ENCODE measurements at places on chromosomes 2 and 18.

DNA sequence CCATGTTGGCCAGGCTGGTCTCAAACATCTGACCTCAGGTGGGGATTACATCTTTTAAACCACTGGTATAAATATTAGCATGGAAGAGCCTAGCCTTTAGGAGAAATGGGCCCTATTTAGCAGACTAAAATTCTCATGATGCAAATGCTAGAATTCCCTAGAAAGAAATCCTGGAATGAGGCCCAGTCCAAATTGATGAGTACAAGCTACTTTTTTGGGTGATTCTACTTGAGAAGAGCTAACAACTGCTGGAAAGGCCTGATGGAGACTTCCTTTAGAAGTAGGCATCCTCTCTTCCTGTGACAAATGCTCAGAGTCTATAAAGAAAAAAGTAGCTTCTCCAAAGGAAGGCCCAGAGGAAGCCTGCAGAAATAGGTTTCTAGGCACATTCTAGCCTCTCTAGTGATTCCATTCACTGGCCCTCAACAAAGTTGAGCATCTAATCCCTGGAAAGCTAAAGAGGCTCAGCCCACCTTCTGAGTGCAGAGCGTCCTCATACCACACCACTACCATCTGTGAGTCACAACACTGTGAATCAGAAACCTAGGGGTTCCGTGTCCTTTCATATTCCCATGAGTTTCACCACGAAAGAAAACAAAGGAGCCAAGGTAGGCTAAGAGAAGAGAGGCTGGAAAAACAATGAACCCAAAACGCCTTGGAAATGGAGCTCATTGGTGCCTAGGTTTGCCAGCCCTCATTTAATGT is 183.1 kb downstream of the C1D start:
- no peak for DNase-seq

GRCh38 chr2:42905341-42906110 is 113.1 kb upstream of the HAAO start:
- no peak for DNase-seq

DNA sequence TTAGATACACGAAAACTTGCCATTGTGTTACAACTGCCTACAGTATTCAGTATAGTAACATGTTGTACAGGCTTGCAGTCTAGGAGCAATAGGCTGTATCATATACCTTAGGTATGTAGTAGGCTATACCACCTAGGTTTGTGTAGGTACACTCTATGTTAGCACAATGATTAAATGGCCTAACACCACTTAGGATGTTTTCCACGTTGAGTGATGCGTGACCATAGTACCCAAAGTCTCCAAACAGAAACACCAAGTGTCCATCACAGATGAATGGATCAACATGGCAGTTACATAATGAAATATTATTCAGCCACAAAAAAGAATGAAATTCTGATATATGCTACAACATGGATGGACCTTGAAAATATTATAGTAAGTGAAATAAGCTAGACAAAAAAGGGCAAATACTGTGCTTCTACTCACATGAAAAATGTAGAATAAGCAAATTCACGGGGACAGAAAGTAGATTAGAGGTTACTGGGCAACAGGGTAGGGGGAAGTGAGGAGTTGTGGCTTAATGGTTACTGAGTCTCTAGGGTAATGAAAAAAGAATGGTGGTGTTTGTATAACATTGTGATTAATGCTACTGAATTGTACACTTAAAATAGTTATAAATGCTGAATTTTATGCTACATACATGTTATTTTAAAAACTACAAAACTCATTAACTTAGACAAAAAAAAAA is 62.6 kb downstream of the TMEM131 start:
- no peak for DNase-seq

DNA sequence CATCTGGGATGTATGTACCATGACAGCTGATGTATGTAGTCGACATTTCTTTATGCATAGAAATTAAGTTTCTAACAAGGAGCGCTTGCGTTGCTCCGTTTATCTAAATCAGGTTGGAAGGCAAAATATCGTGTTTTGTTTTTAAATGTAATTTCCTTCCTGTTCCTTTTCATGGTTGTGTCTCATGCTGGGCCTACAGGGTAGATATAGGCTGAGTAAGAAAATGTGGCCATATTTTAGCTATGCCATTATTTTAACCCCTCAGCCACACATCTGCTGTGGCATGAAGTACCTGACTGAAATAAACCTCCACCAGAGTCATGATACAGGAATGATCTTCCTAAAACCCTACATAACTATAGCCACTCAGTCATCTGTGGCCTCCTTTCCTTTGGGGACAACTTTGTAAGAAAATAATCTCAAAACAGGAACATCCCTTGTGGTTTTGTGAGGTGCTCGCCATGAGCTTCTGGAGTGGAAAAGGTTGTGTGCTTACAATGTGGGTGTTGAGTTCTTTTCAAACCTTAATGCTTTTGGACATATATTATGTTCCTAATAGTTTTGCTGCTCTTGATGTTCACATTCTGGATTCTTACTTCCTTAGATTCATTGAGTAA is 214.3 kb downstream of the FAM210A start:
- DNase-seq, result no peak

GRCh38 chr2:113141451-113141850 is 14.1 kb downstream of the IL1RN start:
- no peak for DNase-seq
